T47D (cell line): ENCODE measurements at places on chromosomes 11 and 22.

DNA sequence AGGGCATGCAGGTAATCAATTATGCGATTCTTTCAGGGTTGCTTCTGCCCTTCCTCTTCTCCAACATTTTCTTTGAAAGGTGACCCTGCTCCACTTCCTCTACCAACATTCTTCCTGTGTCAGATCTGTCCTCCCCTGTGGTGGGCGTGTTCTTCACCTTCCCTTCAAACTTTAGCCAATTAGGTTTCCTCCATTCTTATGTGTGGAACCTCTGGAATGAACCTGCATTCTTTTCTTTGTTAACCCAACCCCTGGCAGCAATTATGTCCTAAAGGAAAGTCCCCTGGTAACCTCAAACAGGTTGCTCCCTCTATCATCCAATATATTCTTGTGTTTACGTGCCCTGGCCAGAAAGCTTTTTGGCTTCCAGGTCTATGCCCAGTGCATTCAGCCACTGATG lies 22.4 kb downstream of the KIRREL3 start:
- DNase-seq, result no peak

DNA sequence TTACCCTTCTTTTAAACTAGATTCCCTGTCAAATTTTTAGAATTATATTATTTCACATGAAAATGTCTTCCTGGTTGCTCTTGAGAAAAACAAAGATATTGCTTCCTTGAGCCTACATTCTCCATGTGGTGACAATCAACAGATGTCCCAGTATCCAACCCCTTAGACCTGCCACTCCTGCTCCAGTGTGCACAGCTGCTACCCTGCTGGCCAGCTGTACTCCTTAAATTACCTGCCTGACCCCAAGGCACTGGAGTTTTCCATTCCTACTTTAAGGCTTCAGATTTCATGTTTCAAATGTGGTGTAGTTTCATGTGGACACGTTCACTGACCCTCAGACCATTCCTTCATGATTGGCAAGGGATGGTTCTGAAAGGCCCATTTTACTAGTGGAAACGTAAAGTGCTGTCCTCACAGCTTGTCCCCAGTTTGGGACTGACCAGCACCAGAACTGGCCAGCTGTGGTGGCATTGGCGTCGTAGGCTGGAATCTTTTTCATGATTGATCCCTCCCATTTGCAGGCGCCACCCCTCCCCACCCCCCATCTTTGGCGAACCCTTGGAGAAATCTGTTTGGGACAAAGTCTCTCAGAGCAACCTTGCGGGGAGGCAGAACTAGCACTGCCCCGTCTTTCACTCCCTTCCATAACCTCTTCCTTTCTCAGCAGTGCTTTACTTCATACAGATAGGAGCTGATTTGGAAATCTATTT lies 123.5 kb downstream of the DBX1 start:
- no peak for DNase-seq

DNA sequence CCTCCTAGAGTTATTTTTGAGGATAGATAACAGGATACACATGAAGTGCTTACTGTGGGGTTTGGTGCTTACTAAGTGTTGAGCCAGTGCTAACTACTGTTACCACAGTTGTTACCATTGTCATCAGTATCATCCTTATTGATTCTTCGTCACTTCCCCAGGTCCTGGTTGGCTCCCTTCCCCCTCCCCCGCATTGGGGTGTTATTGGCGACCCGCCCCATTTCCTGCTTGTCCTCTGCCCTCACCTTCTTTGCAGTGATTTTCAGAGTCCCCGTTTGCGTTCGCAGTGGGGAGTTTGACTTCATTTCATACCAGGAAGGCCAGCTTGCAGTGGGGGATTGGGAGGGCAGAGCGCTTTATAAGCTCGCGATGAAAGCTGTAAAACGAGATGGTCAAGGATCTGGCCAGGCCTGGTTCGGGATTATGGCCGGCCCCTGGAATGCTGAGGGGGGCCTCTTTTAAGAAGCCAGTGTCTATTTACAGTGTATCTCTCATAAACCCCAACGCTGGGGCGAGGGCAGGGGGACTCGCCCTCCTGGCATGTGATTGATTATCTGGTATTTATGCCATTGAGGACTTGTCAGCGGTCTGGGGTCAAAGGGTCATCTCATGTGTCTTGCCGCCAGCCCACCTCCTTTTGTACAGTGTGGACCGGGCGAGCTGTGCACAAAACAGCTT lies 84.6 kb upstream of the NNMT start:
- no peak for DNase-seq

GRCh38 chr11:10809373-10810160 lies 841 bp upstream of the EIF4G2 start:
- peak; percentile 48 for DNase-seq

- DNase-seq, result no peak
Observed at GRCh38 chr11:46108751-46109150, 12.5 kb downstream of the PHF21A start.

DNA sequence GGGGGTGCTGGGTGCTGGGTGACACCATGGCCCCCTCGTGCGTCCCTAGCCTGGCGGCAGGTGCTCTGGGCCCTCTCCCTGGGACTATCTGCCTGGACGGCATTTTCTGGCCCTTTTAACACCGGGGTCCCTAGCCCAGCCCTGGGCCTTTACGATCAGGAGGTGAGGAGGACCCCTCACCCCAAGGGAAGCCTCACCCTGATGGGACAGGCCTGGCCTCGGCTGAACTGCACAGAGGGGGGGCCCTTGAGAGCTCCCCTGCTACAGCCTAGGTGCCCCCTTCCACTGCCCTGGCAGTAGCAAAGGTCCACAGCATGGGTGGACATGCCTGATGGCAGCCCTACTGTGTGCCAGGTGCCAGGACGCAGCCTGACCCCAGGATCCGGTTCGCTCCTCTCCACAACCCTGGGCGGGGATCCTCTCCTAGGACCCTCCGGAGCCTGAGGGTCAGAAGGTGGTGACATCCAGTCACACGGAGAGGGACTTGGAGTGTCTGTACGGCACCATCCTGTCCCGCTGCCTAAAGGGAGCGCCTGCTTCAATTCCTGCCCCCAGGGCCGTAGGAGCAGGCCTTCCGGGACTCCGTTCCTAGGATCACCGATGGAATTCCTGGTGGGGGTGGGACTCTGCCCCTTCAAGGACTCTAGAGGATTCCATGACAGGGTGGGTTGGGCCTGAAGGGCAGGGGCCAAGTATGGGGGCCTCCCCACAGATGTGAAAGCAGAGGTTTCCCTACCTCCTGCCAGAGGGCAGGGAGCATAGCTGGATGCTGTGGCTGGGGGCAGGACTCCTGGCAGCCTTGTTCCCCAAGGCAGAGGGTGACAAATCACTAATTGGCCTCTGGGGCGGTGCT lies 33.0 kb upstream of the TH start:
- DNase-seq, result no peak

DNA sequence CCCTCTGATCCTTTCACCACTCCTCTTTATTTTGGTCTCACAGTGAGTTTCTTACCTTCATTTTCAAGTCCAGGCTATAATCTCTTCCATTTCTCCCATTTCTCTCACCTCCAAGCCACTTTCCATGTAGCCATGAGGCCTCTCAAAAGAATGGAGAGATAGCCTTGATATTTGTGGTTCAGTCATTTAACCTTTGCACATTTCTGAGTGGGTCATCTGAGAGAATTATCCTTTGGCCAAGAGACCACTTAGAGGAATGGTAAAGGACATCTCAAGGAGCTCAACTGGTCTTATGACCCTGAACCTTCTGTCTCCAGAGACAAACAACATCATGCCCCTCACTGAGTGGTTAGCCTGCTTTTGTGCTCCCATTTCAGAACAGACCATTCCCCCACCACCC lies 121.1 kb downstream of the KIRREL3 start:
- DNase-seq, result no peak

GRCh38 chr11:44246726-44247125 lies 63.2 kb downstream of the ALX4 start:
- DNase-seq, result no peak
